ENCODE measurements at places on chromosomes 4 and X.

DNA sequence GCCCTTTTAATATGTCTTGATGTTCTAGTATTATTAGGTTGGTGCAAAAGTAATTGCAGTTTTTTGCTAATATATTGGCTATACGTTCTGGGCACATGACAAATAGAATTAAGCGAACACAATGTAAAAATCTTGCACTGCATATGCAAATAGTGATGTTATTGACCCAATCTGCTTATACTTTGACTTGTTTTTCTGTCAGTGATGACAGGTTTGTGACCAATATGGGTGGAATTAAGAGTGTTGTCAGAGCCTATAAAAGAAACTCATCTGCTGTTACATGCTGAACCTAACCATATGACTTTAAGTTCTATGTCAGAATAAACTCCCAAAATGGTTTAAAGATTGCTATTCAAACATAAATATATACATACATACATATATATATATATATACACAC lies 30.7 kb upstream of the HPGD start:
- no peak for DNase-seq

GRCh38 chr4:155854582-155855226 lies 11.4 kb downstream of the ASIC5 start:
- no peak for DNase-seq

DNA sequence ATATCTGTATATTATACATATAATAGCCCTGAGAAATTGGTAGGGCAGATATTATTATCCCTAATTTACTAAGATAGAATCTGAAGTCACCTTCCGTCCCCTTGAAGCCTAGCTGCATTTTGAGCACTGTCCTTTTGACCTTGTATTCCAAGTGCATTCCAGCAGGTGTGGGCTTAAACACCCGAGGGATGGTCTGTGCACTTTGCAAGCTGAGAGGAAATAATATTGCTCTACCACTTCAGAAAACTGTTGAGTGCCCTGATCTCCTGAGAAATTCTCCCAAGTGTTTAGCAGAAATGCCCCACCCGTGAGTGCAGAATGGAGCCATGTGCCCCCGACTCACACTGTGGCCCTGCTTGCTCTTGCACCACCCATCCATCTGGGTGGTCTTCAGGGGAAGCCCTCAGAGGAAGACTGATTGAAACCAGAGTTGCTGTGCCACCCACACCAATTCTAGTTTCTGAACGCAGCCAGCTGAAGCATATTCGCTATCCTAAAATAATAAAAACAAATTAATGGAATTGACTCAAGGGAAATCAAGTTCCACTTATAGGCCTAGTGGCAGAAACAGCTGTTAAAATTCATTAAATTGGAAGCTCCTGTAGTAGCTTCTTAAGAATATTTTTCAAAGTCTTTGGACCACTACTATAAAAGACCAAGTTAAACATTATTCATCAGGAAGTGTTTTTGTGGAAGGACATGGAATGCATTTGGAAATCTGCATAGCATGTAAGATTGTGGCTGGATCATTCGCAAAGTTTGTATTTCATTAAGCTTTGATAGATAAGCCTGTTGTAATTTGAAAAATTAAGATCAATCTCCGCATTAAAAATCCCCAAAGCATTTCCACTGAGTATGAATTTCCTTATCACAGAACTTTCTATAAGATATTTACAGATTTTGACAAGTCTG lies 41.3 kb upstream of the PRKG2 start:
- DNase-seq, result no peak

DNA sequence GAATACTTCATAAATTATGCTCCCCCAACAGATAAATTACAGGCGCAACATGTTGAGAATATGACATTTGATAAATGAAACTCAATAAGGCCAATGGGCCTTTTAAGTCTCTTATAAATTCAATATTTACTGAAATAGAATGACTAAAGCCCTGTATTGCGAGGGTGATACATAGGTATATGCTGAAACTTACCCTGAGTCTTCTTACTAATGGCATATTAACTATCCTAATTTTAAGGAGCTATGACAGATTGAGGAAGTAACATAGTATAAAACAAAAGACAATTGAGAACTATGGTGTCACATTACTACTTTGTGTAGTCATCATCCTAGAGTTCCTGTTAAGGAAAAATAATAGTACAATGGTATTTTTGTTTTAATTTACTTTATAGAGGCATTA lies 440.7 kb downstream of the IL15 start:
- no peak for DNase-seq

GRCh38 chr4:82779032-82779431 lies 19.6 kb downstream of the SCD5 start:
- no peak for DNase-seq

All from vagina (tissue), 2 donors.